ENCODE measurements at places on chromosomes 2 and 18.

GRCh38 chr18:23824669-23825068 lies 135.4 kb downstream of the LAMA3 start:
- DNase-seq = no peak
- no peaks in the 10 kb centered on the region for H3K27me3 ChIP-seq
- H3K4me1 ChIP-seq = peaks cover 37% of the 10 kb centered on the region
- H3K27ac ChIP-seq = no peak overlapping the region
- H3K4me3 ChIP-seq = no peak overlapping the region
- no peaks in the 10 kb centered on the region for H3K36me3 ChIP-seq

GRCh38 chr2:136062066-136062837 lies 55.7 kb downstream of the CXCR4 start:
- no peak overlapping the region for H3K4me3 ChIP-seq
- H3K27me3 ChIP-seq = no peaks in the 10 kb centered on the region
- DNase-seq = no peak
- no peak overlapping the region for H3K27ac ChIP-seq
- no peaks in the 10 kb centered on the region for H3K36me3 ChIP-seq

GRCh38 chr18:77969972-77970371 lies 720.3 kb downstream of the GALR1 start:
- no peak overlapping the region for H3K27ac ChIP-seq
- no peak for DNase-seq
- peaks cover 3% of the 10 kb centered on the region for H3K27me3 ChIP-seq

GRCh38 chr2:191620144-191620543 lies 57.8 kb upstream of the NABP1 start:
- H3K36me3 ChIP-seq = peaks cover 2% of the 10 kb centered on the region
- peak overlapping the region; percentile 88 for H3K27ac ChIP-seq
- peak; percentile 53 for DNase-seq
- H3K4me3 ChIP-seq = no peak overlapping the region
- no peaks in the 10 kb centered on the region for H3K27me3 ChIP-seq

DNA sequence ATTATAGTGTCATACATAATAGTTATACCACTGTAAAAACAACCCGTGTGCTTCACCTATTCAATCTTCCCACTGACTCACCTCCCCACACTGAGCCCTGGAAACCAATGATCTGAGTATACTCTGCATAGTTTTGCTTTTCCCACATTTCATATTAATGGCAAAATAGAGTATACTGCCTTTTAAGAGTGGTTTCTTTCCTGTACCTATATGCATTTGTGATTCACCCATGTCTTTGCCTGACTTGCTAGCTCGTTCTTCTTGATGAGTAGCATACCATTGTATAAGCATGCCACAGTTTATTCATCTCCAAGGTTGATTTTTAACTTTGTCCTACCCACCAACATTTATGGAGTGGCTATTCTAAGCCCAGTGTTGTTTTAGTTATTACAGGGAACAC lies 686.4 kb downstream of the PLCL1 start:
- H3K27ac ChIP-seq = no peak overlapping the region
- no peaks in the 10 kb centered on the region for H3K36me3 ChIP-seq
- no peak overlapping the region for H3K4me3 ChIP-seq
- DNase-seq = no peak

GRCh38 chr2:240741091-240741490 lies 49.4 kb downstream of the AQP12A start:
- DNase-seq = no peak
- H3K4me1 ChIP-seq = peaks cover 9% of the 10 kb centered on the region
- H3K27ac ChIP-seq = no peak overlapping the region
- H3K36me3 ChIP-seq = no peaks in the 10 kb centered on the region
- no peak overlapping the region for H3K4me3 ChIP-seq

- peak overlapping the region; percentile 84 for H3K4me3 ChIP-seq
- H3K4me1 ChIP-seq = peaks cover 83% of the 10 kb centered on the region
- DNase-seq = no peak
- H3K36me3 ChIP-seq = peaks cover 13% of the 10 kb centered on the region
- no peaks in the 10 kb centered on the region for H3K27me3 ChIP-seq
These were observed 46.5 kb downstream of the TET3 start for GRCh38 chr2:74031221-74031620.

DNA sequence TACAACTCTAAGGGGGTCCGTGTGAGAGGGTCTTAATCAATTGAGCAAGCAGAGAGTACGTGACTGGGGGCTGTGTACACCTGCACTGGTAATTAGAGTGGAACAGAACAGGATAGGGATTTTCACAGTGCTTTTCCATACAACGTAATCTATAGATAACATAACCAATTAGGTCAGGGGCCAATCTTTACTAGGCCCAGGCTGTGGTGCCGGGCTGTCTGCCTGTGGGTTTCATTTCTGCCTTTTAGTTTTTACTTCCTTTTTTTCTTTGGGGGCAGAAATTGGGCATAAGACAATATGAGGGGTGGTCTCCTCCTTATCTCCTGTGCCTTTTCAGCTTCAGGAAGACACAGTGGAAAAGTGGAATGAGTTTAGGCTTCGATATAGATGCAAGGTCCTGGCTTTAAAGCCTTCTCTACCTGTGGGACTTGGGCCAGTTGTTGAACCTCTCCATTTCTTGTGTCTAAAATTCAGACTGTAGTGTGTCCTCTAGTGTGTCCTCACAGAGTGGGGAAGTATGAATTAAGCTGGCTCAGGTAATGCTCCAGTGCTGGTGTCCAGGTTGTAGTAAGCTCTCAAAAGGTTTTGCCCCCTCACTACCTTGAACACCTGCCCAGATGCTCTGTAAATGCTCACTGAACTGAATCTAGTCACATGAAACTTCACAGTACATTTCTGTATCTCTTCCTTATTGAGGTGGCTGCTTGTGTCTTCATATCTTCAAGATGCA lies 422.8 kb downstream of the SETBP1 start:
- no peaks in the 10 kb centered on the region for H3K36me3 ChIP-seq
- no peak for DNase-seq
- no peak overlapping the region for H3K27ac ChIP-seq
- H3K4me3 ChIP-seq = no peak overlapping the region

DNA sequence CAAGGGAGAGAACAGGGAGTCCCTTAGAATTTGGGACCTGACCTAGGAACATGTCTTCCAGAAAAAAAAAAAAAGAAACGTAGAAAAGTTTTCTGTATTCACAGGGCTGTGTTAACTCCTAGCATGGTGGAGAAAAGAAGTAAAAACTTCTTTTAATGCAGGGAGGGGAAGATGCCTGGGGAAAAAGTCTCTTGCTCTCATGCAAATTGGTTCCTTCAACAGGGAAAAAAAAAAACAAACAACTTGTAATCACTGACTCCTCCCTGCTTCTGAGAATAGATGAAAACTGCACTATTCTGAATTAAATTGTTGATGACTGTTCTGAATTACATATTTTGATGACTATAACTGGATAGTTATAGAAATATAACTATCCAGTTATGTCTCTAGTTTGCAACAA lies 933.2 kb downstream of the TRIB2 start:
- H3K27me3 ChIP-seq = no peaks in the 10 kb centered on the region
- no peak overlapping the region for H3K4me3 ChIP-seq
- no peaks in the 10 kb centered on the region for H3K4me1 ChIP-seq
- H3K27ac ChIP-seq = no peak overlapping the region
- no peak for DNase-seq

DNA sequence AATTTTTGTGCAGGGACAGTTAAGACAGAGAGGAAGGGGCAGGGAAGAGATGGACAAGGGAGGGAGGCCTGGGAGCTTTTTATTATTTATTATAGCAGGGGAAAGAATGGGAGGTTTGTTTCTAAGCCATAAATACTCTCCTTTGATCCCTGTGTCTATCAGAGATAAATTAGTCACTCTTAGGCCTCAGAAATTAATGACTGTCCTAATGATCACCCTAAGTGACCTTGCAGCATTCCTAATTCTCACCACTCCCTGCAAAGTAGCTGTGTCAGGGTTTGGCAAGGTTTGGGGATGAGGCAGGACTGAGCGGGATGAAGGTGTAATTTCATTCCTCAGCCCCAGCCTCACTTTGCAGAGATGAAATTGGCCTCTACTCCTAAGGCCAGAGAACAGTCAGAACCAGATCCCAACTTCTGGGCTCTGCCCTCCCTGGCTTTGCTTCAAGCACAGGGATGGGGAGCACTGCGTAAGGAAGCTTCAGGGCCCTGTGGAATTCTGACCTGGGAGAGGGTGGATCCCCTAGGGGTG lies 95.0 kb downstream of the TMEM17 start:
- peaks cover 3% of the 10 kb centered on the region for H3K4me1 ChIP-seq
- DNase-seq = no peak
- H3K4me3 ChIP-seq = no peak overlapping the region
- H3K36me3 ChIP-seq = no peaks in the 10 kb centered on the region

DNA sequence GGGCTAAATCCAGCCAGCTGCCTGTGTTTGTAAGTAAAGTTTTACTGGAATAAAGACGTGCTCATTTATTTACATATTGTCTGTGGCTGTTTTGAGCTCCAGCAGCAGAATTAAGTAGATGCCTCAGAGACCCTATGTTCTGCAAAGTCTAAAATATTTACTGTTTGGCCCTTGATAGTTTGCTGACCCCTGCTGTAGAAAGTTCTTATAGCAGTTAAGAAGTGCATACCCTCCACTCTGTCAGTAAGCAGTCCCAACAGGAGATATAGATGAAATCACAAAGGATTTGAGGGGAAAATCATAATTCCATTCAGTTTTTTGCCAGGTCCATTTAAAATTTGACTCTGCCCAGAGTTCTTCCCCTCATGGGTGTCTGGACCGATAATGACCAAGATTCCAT lies 50.1 kb upstream of the ITM2C start:
- H3K36me3 ChIP-seq = peaks cover 33% of the 10 kb centered on the region
- H3K27me3 ChIP-seq = no peaks in the 10 kb centered on the region
- no peak for DNase-seq
- peak overlapping the region; percentile 5 for H3K27ac ChIP-seq
- no peaks in the 10 kb centered on the region for H3K4me1 ChIP-seq

Measured in activated naive CD4-positive, alpha-beta T cell treated with anti-CD3 and anti-CD28 coated beads for 36 hours (primary cell).